CD4-positive, alpha-beta memory T cell (primary cell): ENCODE measurements at places on chromosomes 4 and X. TPM values are rescaled to one million over a fixed set of nuclear protein-coding genes. Genes with fewer than 3 reads are reported as not detected.

The DGKK gene
- not detected for polyA plus RNA-seq

The SPANXN4 gene
- not detected for polyA plus RNA-seq

The DKK2 gene
- not detected for polyA plus RNA-seq

The HTATSF1 gene
- 82.1 TPM for polyA plus RNA-seq

The ADAM29 gene
- not detected for polyA plus RNA-seq

The MAGEA8 gene
- polyA plus RNA-seq, result not detected

GRCh38 chr4:145541346-145541745 is 59.7 kb downstream of the SMAD1 start:
- no peaks in the 10 kb centered on the region for H3K36me3 ChIP-seq
- H3K27me3 ChIP-seq, result no peaks in the 10 kb centered on the region
- H3K27ac ChIP-seq, result no peak overlapping the region
- no peak overlapping the region for H3K4me3 ChIP-seq

DNA sequence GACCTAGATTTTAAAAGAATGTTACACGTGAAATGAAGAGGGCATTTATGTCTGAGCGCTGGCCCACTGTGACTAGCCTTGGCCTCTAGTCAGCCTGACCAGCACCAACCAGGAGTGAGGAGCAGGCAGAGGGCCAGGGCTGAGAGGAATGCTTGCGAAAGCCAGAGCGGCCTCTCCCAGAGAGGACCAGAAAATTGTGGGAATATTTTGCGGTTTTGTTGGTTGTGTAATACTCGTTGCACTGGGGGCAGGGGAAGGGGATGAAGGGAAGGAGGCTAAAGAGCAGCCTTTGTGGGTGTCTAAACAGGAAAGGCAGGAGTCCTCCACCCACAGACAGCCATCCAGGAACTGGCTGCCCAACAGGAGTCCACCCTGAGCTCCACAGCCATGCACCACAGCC is 3.8 kb downstream of the GABRE start:
- H3K36me3 ChIP-seq, result no peaks in the 10 kb centered on the region
- no peak overlapping the region for H3K27ac ChIP-seq
- H3K4me1 ChIP-seq, result no peaks in the 10 kb centered on the region

DNA sequence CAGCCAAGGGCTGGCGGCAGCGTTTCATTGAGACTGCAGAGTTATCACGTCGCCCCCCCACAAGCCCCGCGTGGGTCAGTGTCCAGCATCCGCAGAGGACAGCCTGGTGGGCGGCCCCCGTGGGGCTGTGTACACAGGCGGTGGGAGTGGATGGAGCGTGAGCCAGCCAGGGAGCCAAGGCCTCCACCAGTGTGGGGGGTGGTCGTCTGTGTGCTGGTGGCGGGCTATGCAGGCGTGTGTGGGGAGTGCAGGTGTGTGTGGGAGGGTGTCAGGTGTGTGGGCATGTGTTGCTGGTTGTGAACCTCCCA is 56.5 kb upstream of the NKX1-1 start:
- no peak for DNase-seq
- no peak overlapping the region for H3K27ac ChIP-seq
- H3K27me3 ChIP-seq, result peaks cover 5% of the 10 kb centered on the region

- no peak for DNase-seq
- no peaks in the 10 kb centered on the region for H3K4me1 ChIP-seq
- H3K27ac ChIP-seq, result no peak overlapping the region
Observed at GRCh38 chr4:168019019-168019651, 73.2 kb upstream of the ANXA10 start.

DNA sequence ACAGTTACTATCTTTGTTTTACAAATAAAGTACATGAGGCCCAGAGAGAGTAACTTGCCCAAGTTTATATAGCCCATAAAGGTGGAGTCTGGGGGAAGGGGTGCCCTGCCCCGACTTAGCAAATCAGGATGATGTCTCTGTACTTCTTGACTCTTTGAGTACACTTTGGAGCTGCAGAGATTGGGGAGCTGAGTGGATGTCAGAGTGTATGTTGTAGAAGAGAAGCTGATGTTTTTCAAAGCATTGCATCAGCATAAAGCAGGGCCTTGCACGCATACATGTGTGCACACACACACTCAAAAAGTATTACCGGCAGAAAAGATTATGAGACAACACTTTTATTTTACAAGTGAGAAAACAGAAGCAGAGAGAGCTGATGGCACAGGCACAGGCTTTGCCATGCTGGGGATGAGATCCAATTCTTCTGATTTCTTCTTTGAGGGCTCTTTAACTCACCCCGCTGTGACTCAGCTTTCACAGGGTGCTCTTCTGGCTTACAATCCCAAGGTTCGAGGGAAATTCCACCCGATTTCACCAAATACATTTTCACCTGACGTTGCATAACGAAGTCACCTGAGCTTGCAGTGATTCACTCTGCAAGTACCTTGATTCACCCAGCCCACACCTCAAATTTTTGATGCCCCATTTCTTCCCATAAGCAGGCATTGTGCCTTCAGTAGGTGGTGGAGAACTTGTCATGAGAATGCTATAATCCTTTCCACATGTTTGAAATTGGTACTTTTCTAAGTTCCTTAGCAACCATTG is 292.8 kb upstream of the BOD1L1 start:
- H3K27ac ChIP-seq, result no peak overlapping the region
- DNase-seq, result no peak
- H3K4me3 ChIP-seq, result no peak overlapping the region
- no peaks in the 10 kb centered on the region for H3K36me3 ChIP-seq
- H3K27me3 ChIP-seq, result no peaks in the 10 kb centered on the region
- no peaks in the 10 kb centered on the region for H3K4me1 ChIP-seq

DNA sequence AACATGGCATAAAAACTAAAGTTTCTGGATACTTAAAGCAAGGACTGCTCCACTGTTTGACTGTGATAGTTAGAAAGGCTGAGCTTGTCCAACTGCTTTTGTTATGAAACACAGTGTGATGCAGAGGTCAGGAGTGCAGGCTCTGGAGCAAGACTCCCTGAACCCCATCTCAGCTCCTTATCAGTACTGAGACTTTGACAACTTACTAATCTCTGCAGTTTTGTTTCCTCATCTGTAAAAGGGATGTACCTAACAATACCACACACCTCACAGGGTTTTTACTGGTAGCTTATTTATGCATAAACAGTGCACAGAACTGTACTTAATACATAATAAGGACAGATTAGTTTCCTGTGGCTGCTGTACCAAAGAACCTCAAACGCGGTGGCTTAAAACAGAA is 804.3 kb downstream of the FSTL5 start:
- DNase-seq, result no peak
- H3K36me3 ChIP-seq, result no peaks in the 10 kb centered on the region
- no peak overlapping the region for H3K4me3 ChIP-seq
- no peak overlapping the region for H3K27ac ChIP-seq
- H3K4me1 ChIP-seq, result no peaks in the 10 kb centered on the region
- no peaks in the 10 kb centered on the region for H3K27me3 ChIP-seq

GRCh38 chr4:117137145-117137544 is 51.8 kb upstream of the TRAM1L1 start:
- no peaks in the 10 kb centered on the region for H3K36me3 ChIP-seq
- H3K4me1 ChIP-seq, result no peaks in the 10 kb centered on the region
- no peaks in the 10 kb centered on the region for H3K27me3 ChIP-seq
- H3K27ac ChIP-seq, result no peak overlapping the region
- H3K4me3 ChIP-seq, result no peak overlapping the region

DNA sequence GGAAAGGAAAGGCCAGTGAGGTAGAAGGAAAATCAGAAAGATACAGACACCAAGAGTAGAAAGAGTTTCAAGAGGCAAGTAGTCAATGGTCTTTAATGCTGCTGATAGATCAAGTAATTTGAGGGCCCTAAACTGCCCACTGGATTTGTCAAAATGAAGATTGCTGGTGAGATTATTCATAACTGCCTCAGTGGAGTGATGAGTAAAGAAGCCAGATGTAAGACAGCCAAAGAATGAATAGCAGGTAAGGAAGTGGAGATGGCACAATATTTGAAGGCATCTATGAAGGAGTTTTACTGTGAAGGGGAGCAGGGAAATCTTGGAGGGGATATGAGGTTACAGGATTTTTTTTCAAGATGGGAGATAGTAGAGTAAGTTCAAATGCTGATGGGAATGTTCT is 39.8 kb upstream of the BRS3 start:
- H3K36me3 ChIP-seq, result no peaks in the 10 kb centered on the region
- H3K27ac ChIP-seq, result no peak overlapping the region
- no peak for DNase-seq
- no peaks in the 10 kb centered on the region for H3K27me3 ChIP-seq
- no peaks in the 10 kb centered on the region for H3K4me1 ChIP-seq
- H3K4me3 ChIP-seq, result no peak overlapping the region

- no peak overlapping the region for H3K27ac ChIP-seq
- H3K4me1 ChIP-seq, result no peaks in the 10 kb centered on the region
- H3K36me3 ChIP-seq, result no peaks in the 10 kb centered on the region
- no peak overlapping the region for H3K4me3 ChIP-seq
Observed at GRCh38 chr4:114316789-114317188, 281.8 kb upstream of the UGT8 start.

DNA sequence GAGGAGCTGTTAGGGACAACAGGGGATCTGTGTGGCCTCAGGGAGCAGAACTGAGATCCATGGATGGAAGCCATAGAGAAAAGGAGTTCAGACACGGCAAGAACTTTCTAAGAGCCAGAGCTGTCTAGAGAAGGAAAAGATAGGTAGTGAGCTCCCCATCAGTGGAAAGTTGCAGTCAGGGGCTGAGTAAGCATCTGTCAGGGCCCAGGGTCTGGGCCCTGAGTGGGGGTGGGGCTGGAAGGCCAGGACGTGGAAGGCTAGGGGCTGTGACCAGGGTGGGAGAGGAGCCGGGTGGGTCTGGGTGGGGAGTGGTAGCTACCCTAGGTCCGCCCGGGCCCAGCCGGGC is 324 bp upstream of the MSN start:
- H3K36me3 ChIP-seq, result no peaks in the 10 kb centered on the region
- no peak overlapping the region for H3K27ac ChIP-seq
- DNase-seq, result no peak
- H3K4me1 ChIP-seq, result peaks cover 24% of the 10 kb centered on the region

DNA sequence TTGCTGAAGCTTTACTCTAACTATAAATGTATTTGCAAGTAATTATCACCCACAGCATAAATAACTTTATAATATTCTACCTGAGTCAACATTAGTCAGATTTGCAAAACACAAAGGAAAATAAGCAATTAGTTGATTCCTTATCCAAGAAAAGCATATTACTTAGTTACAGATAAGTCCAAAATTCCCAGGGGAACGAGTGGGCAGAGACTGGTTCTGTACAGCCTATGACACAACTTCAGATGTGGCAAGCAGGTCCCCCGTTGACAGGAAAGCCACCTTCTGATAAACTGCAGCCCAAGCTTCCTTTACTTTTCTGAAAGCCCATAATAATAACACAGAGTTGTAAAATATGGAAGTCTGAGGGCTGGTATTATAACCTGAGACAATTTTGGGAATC is 62.4 kb upstream of the NDP start:
- no peak overlapping the region for H3K27ac ChIP-seq
- H3K27me3 ChIP-seq, result no peaks in the 10 kb centered on the region
- no peak for DNase-seq
- H3K36me3 ChIP-seq, result no peaks in the 10 kb centered on the region

DNA sequence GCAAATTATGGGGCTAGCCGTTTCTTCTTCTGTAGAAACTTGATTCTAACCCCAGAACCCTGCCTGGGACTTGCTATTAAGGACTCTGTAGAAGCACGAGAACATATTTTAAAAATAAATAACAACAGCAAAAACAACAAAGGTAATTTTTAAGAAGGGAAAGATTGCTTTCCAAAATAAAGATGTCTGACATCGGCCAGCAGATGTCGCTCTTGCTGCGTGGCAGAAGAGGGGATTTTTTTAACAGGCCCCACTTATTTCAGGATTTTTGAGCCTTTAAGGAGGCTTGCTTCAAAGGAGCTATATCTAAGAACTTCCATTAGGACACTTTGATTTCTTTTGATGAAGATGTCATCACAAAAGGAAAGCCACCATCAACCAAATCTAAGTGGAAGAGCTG is 62.8 kb upstream of the EGFL6 start:
- DNase-seq, result peak; percentile 40
- H3K4me1 ChIP-seq, result no peaks in the 10 kb centered on the region
- H3K27ac ChIP-seq, result no peak overlapping the region
- no peaks in the 10 kb centered on the region for H3K27me3 ChIP-seq

- no peaks in the 10 kb centered on the region for H3K27me3 ChIP-seq
- H3K36me3 ChIP-seq, result no peaks in the 10 kb centered on the region
- H3K4me3 ChIP-seq, result no peak overlapping the region
- H3K4me1 ChIP-seq, result no peaks in the 10 kb centered on the region
- no peak overlapping the region for H3K27ac ChIP-seq
Observed at GRCh38 chrX:108415891-108416290, 22.3 kb downstream of the COL4A6 start.

DNA sequence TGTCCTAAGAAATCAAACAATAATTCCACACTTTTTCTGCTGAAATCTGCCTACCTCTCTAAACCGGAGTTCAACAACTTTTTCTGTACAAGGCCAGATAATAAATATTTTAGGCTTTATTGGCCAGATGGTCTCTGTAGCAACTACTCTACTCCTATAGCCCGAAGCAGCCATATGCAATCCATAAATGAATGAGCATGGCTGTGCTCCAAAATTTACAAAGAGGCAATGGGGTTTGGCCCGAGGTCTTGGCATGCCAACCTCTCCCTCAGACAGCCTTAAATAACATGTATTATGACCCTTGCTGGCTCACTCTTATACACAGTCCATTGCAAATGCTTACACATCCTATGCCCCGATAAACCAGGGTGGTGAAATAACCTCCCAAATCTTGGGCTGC is 98.6 kb upstream of the GPM6A start:
- H3K27ac ChIP-seq, result no peak overlapping the region
- no peaks in the 10 kb centered on the region for H3K36me3 ChIP-seq
- no peaks in the 10 kb centered on the region for H3K4me1 ChIP-seq
- H3K27me3 ChIP-seq, result no peaks in the 10 kb centered on the region

GRCh38 chr4:184897895-184898294 is 72.1 kb upstream of the ACSL1 start:
- no peak overlapping the region for H3K4me3 ChIP-seq
- DNase-seq, result no peak
- no peaks in the 10 kb centered on the region for H3K4me1 ChIP-seq
- no peaks in the 10 kb centered on the region for H3K27me3 ChIP-seq
- no peaks in the 10 kb centered on the region for H3K36me3 ChIP-seq
- H3K27ac ChIP-seq, result no peak overlapping the region

GRCh38 chr4:76441881-76442280 is 6.9 kb downstream of the SHROOM3 start:
- H3K27me3 ChIP-seq, result no peaks in the 10 kb centered on the region
- H3K4me3 ChIP-seq, result no peak overlapping the region
- H3K4me1 ChIP-seq, result no peaks in the 10 kb centered on the region
- H3K27ac ChIP-seq, result no peak overlapping the region
- H3K36me3 ChIP-seq, result no peaks in the 10 kb centered on the region

GRCh38 chr4:177228599-177228998 is 81.1 kb upstream of the NEIL3 start:
- peak overlapping the region; percentile 18 for H3K4me3 ChIP-seq
- H3K4me1 ChIP-seq, result peaks cover 7% of the 10 kb centered on the region
- no peaks in the 10 kb centered on the region for H3K27me3 ChIP-seq
- no peak overlapping the region for H3K27ac ChIP-seq
- DNase-seq, result no peak
- H3K36me3 ChIP-seq, result no peaks in the 10 kb centered on the region

DNA sequence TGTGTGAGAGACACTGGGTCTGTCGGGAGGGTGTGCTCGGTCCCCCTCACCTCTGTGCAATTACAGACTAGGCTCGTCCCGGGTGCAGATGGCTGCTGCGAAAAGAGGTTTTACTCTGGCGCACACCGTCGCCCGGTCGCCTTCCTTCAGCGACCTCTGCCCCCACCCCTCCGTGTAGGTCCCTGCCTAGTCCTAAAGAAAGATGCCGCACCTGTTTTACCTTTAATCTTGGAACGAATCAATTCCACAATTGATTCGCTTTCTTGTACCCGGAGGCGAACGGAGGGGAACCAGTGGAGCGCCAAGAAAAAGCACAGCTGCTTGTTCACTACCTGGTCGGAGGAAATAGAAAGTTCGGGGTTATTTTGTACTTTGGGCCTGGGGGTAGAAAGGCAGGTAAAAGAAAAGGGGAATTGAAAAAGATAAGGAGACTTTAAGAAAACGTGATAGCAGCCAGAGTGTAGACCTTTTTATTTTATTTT is 1.2 kb downstream of the NPNT start:
- H3K4me1 ChIP-seq, result no peaks in the 10 kb centered on the region
- H3K36me3 ChIP-seq, result no peaks in the 10 kb centered on the region
- H3K4me3 ChIP-seq, result no peak overlapping the region
- H3K27ac ChIP-seq, result no peak overlapping the region
